Right lobe of liver (tissue), 6 donors: ENCODE measurements at places on chromosomes 4 and X.

- DNase-seq = peak; percentile 65
These were observed 4.8 kb downstream of the FLNA start for GRCh38 chrX:154369449-154370299.

- DNase-seq = no peak
These were observed 457.4 kb upstream of the TEX13C start for GRCh38 chrX:124862301-124862700.

DNA sequence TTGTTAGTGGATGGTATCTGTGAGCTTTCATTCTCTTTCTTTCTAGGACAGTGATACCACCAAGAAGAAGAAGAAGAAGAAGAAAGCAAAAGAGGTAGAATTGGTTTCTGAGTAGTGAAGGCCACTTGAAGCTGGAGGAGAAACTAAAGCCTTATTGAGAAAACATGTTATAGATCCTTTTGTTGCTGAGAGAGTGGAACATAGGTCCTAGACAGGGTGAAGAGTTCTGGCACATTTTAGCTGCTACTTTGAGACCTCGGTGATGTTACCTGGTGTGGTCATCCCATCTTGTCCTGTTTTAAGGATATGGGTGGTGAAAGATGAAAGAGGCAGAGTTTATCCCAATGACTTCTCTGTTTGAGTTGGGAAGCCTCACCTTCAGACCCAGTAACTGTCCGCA is 14.1 kb downstream of the DKC1 start:
- DNase-seq = no peak

DNA sequence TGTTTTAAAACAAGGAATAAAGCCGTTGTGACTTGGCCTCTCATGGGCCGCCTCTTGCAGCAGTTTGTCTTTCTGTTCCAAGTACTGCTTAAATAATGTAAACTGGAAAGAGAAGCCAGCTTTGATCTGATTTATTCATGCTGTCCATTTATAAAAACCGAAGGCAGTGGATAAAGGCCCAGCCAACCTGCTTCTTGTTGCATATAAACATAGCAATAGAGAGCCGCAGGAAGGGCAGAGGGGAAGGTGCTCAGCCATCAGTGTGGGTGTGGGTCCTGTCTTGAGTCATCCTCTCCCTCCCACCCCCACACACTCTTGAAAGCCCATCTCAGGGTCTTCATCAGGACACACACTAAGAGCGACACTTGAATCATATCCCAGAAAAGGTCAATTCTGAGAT is 187.9 kb upstream of the FAM9B start:
- DNase-seq = no peak

GRCh38 chr4:101500742-101501141 is 153.4 kb upstream of the PPP3CA start:
- no peak for DNase-seq

DNA sequence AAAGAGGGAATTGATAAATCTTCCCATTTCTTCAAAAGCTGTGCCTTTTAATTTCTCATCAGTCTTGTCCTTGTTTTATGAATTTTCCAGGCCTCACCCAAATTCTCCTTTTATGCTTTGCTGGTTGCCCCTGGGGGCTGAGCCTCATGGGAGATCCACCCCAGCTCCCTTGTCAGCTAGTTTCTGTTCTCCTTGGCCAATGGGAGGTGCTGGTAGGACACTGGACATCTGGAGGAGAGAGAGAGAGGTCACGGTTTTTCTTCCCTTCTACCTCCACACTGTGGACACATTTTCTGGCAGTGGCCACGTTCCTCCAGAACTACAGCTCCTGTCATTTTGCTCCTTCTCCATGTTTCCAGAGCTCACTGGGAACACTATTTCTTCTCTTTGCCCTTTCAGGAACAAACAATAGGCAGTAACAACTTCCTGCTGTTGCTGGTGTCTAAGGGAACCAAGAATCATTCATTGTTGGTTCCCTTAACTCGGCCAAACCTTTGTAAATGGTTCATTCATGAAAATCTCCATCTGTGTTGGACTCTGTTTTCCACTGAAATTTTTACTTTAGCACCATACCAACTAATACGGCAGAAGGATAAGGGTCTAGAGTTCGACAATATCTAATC is 334.5 kb downstream of the GPAT3 start:
- no peak for DNase-seq

- no peak for DNase-seq
These were observed 73.2 kb downstream of the SLC4A4 start for GRCh38 chr4:71411981-71412380.

DNA sequence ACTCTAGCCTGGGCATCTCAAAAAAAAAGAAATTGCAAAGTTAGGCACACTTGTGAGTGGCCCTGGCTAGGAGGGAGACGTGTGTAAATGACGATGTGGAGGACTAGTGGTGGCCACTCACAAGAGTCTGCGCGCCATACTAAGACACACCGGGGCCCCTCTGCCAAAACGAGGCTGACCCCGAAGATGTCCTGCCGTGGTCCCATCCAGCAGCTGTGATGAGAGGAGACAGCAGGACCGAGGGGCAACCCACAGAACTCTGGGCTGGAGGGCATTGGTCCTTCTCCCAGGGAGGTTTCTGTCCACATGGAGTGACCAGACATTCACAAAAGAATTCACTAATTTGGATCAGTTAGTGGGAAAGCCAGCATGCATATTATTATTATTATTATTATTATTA is 47.4 kb downstream of the NOP14 start:
- no peak for DNase-seq

DNA sequence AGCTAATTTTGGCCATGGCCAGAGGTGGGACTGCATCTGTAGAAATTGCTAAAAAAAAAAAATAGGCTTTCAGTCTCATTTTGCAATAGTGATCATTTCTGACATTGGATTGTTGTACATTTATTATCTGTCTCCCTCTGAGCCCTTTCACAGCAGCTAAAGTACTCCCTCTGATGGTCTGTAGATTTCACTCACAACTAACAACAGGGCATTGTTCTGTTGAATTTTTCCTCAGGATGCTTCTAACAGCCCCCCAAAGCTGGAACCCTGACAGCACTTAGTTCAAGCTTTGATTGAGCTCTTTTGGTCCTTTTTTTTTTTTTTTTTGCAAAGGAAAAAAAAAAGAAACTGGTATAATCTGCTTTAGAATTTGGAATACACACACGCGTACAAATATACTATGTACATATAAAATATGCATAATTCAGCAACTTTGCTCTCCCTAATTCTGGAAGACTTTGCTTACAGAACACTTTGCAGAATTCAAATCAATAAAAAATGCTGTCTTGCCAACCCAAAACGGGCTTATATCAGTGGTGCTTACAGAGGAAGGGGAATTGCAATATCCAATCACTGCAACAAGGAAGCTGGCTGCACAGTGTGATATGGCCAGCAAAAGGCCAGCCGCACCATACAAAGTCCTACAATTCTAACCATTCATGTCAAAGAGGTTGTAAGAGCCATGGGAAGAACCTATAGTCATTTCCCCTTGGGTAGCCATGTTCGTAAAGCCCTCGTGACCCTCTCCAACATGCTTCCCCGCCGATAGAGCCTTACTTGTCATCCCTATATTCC is 406.4 kb downstream of the SMARCA1 start:
- DNase-seq = no peak

DNA sequence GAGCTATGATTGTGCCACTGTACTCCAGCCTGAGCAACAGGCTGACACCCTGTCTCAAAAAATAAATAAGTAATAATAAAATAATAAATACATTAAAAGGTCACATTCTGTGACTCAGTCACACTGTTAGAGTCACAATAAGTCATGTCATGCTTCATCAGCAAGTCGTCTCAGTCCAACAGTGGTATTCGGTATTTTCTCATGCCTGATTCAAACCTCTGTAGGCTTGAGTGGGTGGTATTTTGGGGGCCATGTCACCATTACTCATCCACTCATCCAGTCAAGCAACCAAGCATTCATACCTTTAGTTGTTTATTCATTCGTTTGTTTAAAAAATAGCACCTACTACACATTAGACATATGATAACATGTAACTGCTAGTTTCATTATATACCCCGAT is 46.9 kb downstream of the SUPT20HL2 start:
- no peak for DNase-seq

DNA sequence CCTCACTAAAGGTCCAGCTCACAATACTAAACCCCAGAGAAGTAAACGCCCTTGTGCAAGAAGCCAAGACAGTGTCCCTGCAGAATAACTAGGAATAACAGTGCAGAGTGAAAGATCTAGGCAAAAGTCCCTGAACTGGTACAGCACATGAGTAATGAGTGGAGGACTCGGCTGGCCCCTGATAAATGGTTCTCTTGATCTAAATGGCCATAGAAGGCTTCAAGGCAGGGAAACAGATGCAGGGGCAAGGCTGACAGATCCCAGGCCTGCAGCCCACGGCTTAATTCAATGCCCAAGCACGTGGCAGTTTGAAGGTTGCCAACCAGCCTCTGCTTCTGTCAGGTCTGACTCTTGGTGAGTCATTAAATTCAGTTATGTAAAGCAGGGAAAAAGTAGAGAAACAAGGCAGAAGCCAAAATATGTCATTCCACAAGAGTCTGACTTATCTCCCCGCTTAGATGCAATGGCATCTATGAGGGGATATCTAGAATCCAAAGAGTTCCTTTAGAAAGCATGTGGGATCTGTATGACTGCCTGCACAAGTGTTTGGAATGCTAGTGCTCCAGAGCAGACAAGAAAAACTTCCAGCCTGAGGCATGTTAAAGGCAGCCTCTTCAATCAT is 121.3 kb downstream of the PRDM5 start:
- DNase-seq = no peak

- DNase-seq = peak; percentile 72
These were observed at the start of gene UBL4A for GRCh38 chrX:154486396-154487207. Gene UBL4A (minus strand): TSS chrX:154486615. CDS start chrX:154486584, 31 bp downstream.

GRCh38 chr4:173478201-173478912 is 51.7 kb downstream of the HAND2 start:
- no peak for DNase-seq

DNA sequence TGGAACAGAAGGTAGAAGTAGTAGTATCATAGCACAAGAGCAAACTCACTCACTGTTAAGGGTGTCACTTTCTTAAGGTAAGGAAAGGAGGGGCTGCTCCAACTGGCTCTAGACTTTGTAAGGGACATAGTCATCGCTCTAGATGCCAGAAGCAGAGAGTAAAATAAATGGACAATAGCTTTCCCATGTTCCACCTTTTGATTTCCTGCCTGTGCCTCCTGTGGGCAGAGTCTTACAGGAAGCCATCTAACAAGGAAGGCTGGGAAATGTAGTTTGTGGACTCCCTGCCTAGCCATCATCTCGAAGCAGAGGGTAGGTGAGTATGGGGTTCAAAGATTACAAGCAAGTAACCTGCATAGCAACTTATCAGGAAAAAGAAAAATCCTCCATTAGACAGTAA is 1.7 kb upstream of the METTL14 start:
- DNase-seq = no peak

DNA sequence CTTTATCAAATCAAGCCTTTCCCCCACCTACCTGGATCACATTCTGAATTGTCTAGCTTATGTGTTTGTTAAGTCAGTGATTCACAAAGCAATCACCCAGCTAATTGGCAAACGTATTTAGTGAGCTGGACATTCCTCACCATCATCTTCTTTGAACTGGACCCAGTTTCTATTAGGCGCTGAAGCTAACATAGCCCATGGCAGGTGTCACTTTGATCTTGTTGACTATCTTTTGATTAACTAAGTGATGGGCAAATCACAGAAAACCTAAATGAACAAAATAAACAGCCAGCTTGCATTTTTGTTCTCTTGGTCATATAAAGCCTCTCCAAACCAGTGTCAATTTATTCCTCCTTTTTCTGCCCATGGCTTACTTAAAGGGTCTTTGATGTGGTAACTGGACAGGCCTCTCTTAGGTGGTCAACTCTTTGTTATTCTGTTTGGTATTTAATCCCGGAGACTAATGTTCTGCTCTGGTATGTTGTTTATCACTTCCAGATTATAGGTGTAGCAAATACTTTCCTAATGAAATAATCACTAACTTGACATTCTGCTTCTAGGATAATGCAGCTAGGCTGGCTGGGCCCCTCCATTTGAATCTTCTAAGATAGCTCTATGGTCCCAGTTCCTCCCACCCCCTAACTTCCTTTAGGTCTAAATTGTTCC is 105.3 kb upstream of the SMIM10 start:
- DNase-seq = no peak

GRCh38 chrX:24260842-24261550 is 52.9 kb downstream of the SUPT20HL2 start:
- no peak for DNase-seq

DNA sequence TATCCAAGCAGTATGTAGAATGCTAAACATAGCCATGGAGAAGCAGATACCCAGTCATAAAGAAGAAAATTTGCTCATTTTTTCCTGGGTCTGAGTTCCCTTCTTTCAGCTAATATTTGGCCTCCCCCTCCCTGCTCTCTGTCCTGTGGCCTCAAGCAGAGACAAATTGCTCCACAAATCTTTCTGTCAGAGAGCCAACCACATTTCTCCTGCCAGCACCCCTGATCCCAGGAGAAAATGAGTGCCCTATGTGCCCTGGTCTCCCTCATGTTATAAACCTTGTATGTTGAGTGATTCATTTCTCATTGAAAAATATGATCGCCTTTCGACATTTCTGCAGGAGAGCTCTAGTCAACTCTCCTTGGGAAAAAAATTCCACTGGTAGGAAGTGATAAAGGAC is 82.0 kb downstream of the TMEM156 start:
- DNase-seq = no peak

DNA sequence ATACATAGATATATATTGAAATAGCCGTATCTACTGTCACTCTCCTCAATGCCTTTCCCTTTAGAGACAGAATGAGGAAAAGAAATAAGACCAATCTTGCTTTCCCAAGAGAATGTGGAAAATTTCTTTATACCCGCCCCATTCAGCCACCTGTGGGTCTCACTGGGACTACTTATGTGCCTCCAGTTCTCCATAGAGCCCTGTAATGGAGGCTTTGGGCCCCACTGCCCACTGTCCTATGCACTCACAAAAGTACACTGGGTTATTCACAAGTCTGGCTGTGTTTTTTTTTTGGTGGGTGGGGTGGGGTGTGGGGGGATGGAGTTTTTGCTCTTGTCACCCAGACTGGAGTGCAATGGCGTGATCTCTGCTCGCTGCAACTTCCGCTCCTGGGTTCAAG is 70.4 kb upstream of the ELOVL6 start:
- DNase-seq = no peak

GRCh38 chr4:147160908-147161513 is 215.3 kb upstream of the TTC29 start:
- DNase-seq = no peak

- DNase-seq = no peak
These were observed 42.1 kb downstream of the SLC2A9 start for GRCh38 chr4:9979101-9979701.

DNA sequence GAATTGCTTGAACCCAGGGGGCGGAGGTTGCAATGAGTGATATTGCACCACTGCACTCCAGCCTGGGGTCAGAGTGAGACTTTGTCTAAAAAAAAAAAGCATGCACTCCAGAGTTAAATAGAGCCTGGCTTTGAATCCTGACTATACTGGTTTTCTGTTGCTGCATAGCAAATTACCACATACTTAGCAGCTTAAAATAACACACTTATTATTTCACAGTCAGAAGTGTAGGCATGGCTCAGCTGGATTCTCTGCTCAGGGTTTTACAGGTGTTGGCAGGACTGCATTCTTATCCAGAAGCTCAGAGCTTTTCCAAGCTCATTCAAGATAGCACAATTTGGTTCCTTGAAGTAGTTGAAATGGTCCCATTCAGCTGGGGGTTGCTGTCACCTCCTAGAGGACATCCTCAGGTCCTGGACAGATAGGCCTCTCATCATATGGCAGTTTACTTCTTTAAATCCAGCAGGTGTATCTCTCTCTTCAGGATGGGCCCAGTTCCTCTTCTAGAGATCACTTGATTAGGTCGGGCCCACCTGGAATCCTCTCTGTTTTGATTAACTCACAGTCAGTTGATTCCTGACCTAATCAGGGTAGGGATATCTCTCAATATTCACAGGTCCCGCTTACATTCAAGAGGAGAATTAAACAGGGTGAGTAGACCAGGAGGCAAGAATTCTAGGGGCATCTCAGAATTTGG is 26.8 kb downstream of the DOCK11 start:
- DNase-seq = no peak
